ENCODE measurements at places on chromosomes 6 and 20. TPM values are rescaled to one million over a fixed set of nuclear protein-coding genes. Genes with fewer than 3 reads are reported as not detected.

Gene NFATC2
- total RNA-seq = under 0.01 TPM

- DNase-seq = no peak
Observed at GRCh38 chr6:113925378-113925777, 45.6 kb downstream of the HDAC2 start.

Gene BTN1A1
- total RNA-seq = not detected

Gene L3MBTL1
- total RNA-seq = 6.2 TPM

DNA sequence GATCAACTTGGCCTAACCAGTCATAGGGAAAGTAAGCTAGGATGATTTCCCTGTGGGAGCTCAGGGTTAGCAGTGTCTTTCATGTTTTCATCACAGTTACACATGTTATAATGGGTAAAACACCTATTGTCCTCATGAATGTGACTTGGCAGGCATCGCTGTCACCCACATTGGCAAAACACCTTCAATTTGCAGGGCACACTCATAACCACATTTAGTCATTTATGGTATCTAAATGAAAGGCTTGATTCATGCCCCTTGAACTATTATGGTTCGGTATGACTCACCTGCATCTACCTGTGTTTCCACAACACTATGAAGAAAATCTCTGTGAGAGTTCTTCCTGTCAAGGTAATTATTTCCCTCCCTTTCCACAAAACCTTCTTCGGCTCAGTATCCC, 49.2 kb downstream of the FRK start:
- DNase-seq = no peak

Gene TXNDC5
- total RNA-seq = 253 TPM

DNA sequence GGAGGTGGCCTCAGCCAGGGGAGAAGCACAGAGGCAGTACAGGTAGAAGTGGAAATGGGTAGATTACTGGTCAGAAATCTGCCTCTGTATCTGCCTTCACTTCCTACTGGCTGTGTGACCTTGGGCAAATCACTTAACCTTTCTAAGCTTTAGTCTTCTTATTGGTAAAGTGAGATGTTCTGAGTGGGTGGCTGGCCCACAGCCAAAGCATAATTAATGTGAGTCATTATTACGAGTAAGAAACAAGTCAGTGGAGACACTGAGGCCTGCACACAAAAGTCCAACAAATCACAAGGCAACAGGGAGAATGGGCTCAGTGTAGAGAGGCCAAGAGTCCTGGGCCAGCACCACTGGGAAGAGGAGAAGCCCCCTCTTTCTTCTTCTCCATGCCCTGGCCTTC, 39.1 kb downstream of the NRN1 start:
- DNase-seq = no peak

- DNase-seq = peak; percentile 5
Observed at GRCh38 chr6:79762370-79762769, 131.2 kb downstream of the SH3BGRL2 start.

DNA sequence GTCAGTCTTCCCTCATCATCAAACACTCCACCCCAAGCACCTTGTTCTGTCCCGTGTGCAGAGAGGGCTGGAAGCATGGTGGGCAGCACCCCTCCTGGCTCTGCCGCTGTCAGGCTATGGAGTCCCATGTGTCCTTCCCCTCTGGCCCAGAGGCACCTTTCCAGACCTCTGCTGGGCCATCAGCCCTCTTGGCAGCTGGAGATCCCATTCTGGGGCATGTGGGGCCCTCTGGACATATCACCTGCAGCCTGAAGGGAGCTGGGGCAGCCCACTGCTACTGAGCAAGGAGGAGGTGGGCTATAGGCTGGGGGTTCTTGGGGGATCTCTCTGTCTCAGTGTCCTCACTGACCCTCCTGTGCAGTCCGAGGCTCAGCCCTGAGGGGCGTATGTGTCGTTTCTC, 42.2 kb downstream of the SUN5 start:
- no peak for DNase-seq

GRCh38 chr6:7343546-7344475, 30.8 kb upstream of the SSR1 start:
- no peak for DNase-seq

- DNase-seq = no peak
Observed at GRCh38 chr6:152981219-152981618, 1.6 kb downstream of the FBXO5 start.

- no peak for DNase-seq
Observed at GRCh38 chr6:109236115-109237076, 141.1 kb downstream of the CEP57L1 start.

DNA sequence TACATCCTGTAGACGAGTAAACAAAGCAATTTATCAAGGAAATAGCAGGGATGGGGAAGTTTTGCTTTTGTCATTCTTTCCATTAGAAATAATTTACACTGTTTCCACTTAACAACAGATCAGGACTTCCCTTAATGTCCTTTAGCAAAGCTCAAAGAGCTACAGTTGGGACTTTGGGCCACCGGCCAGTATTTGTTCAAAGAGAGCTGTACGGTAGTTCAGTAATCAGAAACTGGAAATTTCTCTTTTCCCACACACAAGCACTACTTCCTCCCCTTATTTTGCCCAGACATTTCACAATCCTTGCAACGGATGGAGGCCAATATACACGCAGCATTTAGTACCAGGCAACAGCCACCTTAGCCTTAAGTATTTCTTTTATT, 12.1 kb upstream of the HINT3 start:
- DNase-seq = peak; percentile 71

- DNase-seq = no peak
Observed at GRCh38 chr6:157822245-157823000, 623 bp upstream of the SNX9 start.

Gene SIGLEC1
- not detected for total RNA-seq

Measured in fibroblast of lung (primary cell).